Tongue (tissue), 3 donors: ENCODE measurements at places on chromosomes 13 and 19. TPM values are rescaled to one million over a fixed set of nuclear protein-coding genes. Genes with fewer than 3 reads are reported as not detected.

CEACAM7 gene
- 10.8 TPM for total RNA-seq

DNA sequence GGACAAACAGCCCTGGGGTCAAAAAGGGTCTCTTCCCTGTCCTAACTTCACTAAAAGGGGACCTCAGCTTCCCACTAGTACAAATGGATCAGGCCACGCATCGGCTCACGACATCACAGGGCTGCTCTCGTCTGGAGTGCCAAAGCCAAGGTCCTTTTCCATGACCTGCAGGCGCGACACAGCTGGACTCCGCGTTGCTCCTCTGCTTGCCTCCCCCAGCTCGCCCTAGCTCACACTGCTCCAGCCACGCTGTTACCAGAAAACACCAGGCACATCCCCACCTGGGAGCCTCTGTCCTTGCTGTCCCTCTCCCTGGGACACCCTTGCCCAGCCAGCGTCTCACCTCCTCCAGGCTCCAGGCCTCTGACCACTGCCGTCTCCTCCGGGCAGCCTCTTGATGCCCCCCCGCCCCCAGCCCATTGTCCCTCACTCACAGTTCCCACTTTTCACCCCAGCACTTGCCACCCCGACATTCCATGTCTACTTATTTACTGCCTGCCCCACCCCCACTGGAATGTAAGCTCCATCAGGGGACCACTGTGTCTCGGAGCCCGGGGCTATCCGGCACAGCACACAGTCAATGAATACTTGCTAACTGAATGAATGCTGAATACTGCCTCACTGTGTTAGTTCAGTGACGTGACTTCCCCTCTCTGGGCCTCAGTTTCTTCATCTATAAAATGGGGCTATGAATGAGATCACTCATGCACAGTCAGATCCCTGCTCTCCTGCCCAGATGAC is 20.7 kb downstream of the AKT2 start:
- no peak for DNase-seq

DNA sequence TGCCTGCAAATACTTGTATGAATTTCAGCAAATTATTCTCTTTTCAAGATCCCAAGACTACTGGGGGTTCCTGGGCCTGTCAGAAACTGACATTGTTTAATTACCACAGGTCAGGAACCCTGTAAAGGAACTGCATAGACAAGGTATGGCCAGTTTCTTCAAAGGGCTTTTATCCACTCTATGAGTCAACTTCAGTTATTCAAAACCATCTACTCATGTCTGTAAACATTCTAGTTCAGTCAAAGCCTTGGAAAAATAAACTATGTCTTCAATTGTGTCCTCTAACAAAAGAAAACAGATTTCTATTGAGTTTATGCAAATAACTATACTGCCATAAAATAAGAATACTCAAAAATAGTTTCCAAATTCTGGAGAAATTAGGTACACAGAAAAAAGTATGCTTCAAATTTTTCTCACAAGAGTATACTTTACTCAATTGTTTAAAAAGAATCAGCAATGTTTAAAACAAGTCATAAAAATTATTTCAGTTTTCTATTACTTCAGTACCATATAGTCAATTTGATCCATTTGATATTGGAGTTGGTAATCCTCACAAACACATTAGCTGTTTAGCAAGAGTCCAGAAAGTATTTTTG is 486.4 kb upstream of the PCDH20 start:
- no peak for DNase-seq

DNA sequence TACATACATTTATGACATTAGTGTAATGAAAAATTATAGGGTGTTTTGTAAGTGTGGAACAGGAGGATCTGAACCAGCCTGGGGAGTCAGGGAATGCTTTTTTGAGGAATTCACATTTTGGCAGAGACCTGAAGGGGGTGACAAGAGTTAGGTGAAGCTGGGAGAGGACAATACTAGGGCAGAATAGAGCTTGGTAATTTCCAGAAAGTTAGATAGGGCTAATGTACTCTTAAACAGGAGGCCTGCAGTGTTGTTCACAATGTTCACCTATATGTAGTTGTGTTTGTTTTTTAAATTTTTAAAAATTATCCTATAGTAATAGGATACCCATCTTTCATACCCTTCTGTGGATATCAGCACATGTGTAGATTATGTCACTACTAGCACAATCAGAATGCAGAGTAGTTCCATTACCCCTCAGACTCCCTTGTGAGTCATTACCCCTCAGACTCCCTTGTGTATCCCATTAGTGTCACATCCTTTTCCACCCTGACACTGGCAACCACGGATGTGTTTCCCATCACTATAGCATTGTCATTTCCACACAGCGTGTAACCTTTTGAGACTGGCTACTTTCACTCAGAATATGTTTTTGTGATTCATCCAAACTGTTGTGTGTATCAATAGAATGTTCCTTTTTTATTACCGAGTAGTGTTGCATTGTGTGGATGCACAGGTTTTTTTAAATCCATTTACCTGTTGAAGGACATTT is 43.1 kb downstream of the PCCA start:
- no peak for DNase-seq

- DNase-seq = no peak
Observed at GRCh38 chr13:49084961-49085360, 109.2 kb downstream of the FNDC3A start.

DNA sequence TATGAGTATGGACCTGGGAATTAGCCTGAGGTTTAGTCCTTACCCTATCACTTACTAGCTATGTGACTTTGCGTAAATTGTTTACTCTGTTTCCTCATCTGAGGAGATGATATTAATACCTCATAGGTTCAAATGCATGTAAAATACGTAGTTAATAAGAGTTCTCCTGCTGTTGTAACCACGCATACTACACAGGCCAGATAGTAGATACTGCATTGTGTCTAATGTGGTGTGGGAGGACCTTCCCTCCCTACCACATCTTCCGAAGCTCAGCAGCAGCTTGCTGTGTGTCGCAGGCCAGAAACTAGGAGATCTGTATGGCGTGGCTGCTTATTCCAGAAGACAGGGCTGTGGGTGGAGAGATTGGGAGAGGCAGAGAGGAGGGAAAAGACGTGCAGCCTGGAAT is 23.0 kb downstream of the GTF2F2 start:
- no peak for DNase-seq
